ENCODE measurements at places on chromosomes 16 and 17.
A peak's percentile ranks its signal among the peaks of the same experiment; 100 is the strongest.

- no peak for DNase-seq
These were observed 30.5 kb upstream of the PLCG2 start for GRCh38 chr16:81748476-81749198.

- DNase-seq: no peak
These were observed 2.4 kb downstream of the PRSS22 start for GRCh38 chr16:2855536-2855935.

GRCh38 chr17:78623541-78623940 lies 46.3 kb upstream of the DNAH17 start:
- no peak for DNase-seq

- peak; percentile 83 for DNase-seq
These were observed at the start of gene ZNF629 for GRCh38 chr16:30786936-30787612. Gene ZNF629 (minus strand): TSS chr16:30787205. CDS start chr16:30784482, 2,723 bp downstream.

Measured in left forelimb (tissue), 1 donor.